ACHN (cell line): ENCODE measurements at places on chromosomes 5 and 9.

GRCh38 chr5:55146080-55146479, 13.9 kb upstream of the GPX8 start:
- no peak for DNase-seq

DNA sequence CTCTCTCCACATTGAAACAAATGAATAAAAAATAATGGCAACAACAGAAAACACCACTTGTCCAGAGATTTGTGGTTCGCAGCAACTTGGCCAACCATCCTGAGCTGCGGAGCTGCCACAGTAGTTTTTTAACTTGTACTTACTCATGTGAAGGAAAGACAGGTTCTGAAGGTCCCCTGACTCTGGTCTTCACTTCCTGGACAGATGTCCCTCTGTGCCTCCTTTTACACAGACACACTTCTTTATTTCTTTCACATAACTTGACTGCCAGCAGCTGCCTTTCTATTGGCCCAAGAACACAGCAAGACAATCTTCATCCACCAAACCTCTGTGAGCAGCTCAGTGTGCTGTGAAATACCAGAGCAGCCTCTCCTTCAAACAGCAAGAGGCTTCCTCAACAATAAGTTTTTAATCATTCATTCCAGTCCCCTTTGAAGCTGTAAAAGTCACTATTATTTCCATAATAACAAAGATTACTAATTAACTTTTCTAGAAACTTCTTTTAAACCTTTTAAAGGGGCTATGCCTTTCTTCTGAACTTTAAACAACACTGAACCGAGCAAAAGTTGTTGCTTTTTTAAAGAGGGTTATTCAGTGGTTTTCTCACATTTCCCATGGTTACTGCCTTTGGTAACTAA, 198.7 kb downstream of the NR2F1-AS1 start:
- DNase-seq, result no peak

DNA sequence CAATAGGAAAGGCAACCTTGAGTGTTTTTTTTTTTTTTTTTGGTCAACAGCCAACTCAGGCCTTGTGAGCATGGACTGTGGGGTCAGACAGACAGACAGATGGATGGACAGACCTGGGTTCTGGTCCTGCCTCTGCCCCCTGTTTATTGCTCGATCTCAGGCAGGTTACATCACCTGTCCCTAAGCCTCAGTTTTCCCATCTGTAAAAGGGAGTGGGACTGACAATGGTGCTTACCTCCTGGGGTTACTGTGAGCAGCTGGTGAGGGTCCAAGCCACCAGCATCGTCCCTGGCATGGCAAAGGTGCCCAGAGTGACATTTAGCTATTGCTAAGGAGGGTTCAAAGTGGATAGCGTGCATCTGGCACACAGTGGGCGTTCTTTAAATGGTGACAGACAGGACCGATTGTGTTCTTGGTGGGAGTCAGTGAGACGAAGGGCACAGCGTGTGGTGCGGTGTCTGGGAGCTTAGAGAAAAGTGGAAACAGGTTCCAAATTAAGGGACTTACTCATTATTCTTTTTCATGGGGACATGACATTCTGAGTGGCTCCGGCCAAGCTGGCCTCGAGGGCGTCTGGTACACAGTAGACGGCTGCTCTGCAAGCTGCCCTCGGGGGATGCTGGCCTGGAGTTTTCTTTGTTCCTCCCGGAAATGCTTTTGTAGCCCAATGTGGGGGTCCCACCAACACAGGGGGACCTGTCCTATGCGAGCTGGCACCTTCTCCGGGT, 72.1 kb downstream of the COL27A1 start:
- no peak for DNase-seq

- no peak for DNase-seq
Observed at GRCh38 chr9:97077452-97078295, 38.7 kb upstream of the CTSV start.

- peak; percentile 63 for DNase-seq
Observed at GRCh38 chr5:135208903-135209721, 175.1 kb upstream of the PITX1 start.

DNA sequence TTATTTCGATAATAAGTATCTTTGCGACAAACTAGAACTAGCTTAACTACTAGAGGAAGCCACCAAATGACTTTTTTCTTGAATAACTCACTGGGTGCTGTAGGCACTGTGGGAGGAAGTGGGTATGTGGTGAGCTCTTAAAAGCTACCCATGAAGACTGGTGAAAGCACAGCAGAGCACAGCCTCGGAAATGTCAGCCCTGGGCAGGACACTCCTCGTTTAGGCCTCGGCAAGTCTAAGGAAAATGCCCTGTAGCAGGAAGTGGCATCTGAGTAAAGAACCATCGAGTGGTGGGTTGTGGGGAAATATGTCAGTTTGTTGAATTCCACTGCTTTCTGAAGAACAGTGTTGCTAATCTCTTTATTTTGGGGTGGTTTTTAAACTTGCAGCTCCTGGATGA, 44.0 kb upstream of the NCS1 start:
- DNase-seq, result peak; percentile 2

GRCh38 chr5:138635265-138635664, 60.1 kb upstream of the HSPA9 start:
- DNase-seq, result no peak

- no peak for DNase-seq
Observed at GRCh38 chr9:118561051-118561450, 808.2 kb downstream of the BRINP1 start.

GRCh38 chr9:1839909-1840308, 175.2 kb upstream of the SMARCA2 start:
- no peak for DNase-seq

DNA sequence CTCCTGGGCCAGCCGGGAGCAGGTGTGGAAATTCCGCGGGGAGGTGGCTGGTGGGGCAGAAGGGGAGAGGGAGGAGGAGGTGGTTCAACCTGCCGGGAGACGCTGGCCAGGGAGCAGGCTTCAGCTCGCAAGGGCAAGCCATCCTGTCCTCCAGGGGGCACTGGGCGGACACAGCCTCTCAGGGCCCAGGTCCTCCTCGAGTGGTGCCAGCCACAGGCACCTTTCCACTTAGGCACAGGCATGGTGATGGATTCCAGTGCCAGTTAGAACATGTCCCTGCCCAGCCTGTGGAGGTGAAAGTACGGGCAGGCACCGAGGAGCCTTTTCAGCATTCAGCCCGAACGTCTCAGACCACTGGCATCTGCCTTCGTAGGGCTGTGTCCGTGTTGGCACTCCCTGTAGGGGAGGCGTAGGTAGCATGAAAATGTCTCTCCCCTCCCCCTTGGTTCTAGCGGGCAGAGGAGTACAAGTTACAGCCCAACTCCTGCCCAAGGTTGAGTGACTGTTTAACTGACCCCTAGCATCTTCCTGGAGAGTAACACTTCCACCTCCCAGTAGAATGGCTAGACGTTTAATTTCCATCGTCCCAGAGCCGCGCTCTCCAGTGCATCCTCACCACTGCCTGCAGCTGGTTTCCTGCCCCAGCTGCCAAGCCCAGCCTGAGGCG, 48.9 kb downstream of the DAB2IP start:
- peak; percentile 50 for DNase-seq

DNA sequence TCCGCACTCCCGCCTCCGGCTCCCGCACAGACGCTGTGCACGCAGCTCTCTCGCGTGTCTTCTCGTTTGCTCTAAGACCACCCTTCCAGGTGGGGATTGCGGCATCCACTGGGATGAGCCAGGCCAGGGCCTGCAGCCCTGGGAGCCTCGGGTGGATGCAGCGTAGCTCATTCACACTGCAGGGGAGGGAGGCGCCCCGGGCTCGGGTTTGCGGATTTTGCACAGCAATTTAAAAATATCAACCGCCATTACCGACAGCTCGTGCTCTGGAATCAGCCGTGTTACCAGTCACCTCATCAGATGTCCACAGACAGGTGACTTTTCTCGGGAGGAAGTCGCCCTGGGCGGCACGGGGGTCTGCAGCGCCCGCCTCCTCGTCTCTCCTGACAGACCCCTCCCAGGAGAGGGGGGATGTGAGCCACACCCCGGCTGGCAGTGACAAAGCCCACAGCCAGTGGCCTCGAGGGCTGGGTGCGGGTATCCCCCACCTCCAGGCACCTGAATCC, 20.8 kb upstream of the SLC6A3 start:
- no peak for DNase-seq

GRCh38 chr5:15524712-15525111, 24.7 kb downstream of the FBXL7 start:
- no peak for DNase-seq

DNA sequence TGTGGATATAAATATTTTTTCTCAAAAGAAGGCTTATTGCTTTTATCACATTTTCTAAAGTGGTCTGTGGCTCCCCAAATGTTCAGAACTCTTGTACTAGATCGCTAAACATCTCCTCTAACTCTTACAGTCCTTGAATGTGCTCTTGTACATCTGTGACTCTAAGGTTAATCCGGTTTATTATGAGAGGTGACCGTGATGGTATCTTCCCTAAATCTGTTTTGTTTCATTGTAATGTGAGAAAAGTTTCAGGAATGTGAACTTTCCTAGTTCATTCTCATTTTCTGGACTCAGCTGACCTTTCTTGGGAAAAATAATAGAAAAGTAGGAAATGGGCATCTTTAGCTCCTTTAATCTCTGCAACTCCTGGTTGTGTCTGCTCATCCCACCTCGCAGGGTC, 94.5 kb upstream of the CD180 start:
- DNase-seq, result no peak

GRCh38 chr5:119966028-119966427, 336.7 kb downstream of the FAM170A start:
- DNase-seq, result no peak

GRCh38 chr5:13133951-13134350, 810.5 kb downstream of the DNAH5 start:
- no peak for DNase-seq

DNA sequence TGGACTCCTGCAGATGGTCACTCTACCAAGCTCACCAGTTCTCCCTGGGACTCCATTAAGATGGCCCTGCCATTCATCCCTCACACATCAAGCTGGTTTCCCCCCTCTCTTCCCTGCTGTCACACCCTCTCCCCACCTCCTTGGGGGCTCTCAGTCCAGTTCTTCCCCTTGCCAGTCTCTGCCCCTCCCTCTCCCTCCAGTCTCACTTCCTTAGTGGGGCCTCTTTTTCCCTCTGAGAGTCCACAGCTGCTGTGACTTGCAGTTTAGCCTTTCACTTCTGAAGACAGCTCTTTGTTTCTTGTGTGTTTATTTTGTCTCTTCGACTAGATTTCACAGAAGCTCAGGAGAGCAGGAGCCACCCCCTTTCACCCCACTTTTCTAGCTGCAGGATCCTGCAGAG, 10.5 kb downstream of the DOCK2 start:
- no peak for DNase-seq

DNA sequence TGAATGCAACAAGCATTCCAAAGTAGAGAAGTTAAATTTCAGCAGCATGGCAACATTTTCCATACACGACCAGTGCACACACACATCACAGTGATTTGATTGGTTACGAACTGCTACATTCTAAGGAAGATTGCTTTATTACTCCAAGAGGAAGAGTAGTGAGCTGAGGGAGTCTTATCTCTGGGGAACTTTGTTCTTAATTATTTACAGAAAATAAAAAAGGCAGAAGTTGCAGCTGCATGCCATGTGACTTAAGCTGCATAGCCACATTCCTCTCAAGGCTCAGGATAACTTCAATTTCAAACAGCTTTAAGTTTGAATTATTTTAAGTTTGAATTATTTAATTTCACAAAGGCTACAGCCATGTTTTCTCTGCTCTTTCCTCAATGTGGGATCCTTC, 71.6 kb upstream of the HSPB3 start:
- no peak for DNase-seq

DNA sequence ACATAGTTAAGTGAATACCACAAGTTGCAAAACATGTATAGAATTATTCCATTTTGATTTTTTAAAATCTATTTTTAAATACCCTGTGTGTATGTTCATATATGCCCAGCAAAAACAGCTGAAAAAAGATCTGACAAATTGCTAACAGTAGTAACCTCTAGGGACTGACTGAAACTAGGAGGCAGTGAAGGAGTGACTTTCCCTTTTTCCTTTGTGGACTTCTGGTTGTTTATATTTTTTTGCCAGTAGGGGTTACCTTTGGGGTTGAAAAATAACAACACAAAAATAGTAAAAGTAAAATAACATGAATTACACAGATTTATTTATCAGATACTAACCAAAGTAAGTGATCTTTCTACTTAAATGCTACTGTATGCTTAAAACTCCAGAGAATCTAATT, 2.9 kb downstream of the MEGF9 start:
- DNase-seq, result no peak

DNA sequence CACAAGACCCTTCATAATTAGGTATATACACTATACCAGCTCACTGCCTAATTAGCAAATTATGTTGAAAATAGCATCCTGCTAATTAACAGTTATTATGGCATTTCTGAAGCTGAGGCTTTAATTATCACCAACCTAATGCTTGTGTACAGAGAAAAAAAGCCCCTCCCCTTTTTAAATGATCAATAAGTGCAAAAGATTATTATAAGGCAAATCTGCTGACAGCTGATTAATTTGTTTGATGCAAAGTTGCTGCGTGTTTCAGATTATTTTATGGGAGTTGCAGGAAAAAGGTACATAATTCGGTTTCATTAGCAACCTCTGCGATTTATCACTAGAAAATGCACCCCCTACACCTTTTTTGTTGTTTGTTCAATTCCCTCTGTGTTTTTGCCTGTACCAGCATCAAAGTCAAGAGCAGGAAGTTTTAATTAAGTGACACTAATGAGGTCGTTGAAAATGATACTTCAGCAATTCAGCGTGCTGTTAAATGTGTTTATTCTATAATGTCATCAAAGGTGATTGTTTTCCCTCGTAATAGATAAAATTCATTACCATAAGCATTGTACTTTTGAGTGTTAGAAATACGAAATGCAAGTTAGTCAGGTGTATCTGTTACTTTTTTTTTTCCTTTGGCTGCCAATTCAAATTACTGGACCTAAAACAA, 170.0 kb downstream of the EBF1 start:
- no peak for DNase-seq

DNA sequence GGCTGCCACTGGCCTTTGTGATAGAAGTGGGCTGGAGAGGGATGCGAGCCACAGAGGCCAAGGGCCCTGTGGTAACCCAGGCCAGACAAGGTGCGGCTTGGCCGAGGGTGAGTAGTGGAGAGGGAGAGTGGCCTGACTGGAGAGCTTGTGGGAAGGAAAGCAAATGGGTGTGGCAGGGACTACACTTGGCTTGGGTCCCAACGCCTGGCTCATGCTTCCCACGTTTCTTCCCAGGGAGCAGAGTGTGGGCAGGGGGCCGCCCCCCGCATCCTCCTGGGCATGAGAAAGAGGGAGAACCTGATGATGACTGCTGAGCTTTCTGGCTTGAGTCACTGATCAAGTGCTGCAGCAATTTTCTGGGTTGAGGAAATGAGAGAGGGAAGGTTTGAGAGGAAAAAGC, 95.7 kb downstream of the ANKH start:
- no peak for DNase-seq
